Stimulated activated CD8-positive, alpha-beta memory T cell treated with anti-CD3 and anti-CD28 coated beads, Interleukin-7, amount 100 ng/mL, for 48 hours (primary cell): ENCODE measurements at places on chromosomes 5 and 9.

GRCh38 chr9:119179701-119180100 is 189.5 kb downstream of the BRINP1 start:
- DNase-seq, result no peak

- DNase-seq, result no peak
These were observed 3.5 kb downstream of the CRB2 start for GRCh38 chr9:123359546-123359945.

DNA sequence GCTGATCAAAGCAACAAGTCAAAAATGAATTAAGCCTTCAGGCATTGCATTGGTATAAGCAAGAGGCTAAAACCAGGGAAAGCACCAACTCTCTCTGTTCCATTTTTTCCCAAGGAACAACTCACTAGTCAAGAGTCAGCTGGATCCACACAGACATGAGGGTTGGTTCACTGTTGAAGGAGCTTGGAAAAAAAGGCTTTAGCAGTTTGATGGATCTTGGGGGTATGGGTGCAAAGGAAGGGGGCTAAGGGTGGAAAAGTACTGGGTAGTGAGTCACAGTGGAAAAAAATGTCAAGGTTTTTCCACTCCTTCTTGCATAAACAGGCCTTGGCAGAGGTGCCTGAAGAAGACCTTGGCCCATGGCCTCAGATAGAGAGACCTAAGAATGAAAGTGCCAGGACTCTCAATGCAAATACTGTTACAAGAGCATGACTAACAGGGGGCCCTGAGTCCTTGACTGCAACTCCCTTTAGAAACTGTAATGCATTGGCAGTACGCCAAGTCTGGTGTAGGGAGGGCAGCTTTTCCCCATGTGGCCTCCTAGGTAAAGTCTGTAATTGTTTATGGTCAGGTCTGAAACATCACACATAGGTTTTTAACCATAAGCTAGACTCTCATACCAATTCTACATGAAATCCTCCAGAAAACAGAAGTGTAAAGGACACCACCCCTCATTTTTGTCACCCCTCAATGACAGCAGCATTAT is 23.7 kb downstream of the ACTL7A start:
- peak; percentile 20 for DNase-seq

DNA sequence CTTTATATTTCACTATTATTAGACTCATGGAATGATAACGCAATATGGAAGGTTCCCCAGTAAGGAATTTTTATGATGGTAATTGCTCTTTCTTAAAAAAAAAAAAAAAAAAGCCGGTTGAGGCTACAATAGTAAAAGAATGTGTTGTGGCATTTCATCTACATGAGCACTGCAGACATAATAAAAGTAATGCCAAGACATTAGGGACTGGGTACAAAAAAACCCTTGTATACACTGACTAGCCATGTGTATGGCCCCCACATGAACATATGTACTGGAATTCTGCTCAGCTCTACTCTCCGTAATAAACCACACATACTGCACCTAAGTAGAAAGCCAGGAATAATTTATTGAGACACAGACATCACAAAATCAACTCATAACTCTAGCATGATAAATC is 218.4 kb downstream of the ADAMTS6 start:
- DNase-seq, result no peak

DNA sequence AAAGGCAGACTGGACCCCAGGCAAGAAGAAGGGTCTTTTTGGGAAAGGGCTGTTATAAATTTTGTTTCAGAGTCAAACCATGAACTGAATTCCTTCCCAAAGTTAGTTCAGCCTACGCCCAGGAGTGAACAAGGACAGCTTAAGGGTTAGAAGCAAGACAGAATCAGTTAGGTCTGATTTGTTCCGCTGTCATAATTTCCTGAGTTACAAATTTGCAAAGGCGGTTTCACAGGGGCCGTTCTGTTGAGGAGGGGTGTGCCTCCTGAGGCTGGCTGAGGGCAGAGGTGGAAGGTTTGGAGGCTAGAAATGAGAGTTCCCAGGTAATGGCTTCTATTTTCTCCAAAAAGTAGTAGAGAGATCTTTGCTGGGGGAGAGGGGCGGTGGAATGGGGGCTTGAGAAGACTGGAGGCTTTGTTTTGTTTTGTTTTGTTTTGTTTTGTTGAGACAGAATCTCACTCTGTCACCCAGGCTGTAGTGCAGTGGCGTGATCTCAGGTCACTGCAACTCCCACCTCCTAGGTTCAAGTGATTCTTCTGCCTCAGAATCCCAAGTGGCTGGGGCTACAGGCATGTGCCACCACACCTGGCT is 4.1 kb upstream of the CERCAM start:
- DNase-seq, result no peak
